ENCODE measurements at places on chromosomes 16 and 17. TPM values are rescaled to one million over a fixed set of nuclear protein-coding genes. Genes with fewer than 3 reads are reported as not detected.
A peak's percentile ranks its signal among the peaks of the same experiment; 100 is the strongest.

RDM1 gene
- not detected for total RNA-seq

ZNF764 gene
- 8.7 TPM for total RNA-seq

KAT8 gene
- 75.4 TPM for total RNA-seq

ZACN gene
- total RNA-seq, result not detected

ADCY9 gene
- 44.9 TPM for total RNA-seq

ATP2C2 gene
- total RNA-seq, result not detected

SLC6A2 gene
- total RNA-seq, result not detected

SCN4A gene
- 129 TPM for total RNA-seq

EPX gene
- total RNA-seq, result not detected

VMO1 gene
- 0.84 TPM for total RNA-seq

- DNase-seq, result no peak
Observed at GRCh38 chr17:39360537-39360936, 40.9 kb downstream of the FBXL20 start.

- DNase-seq, result no peak
Observed at GRCh38 chr16:83669456-83669855, 138.3 kb upstream of the HSBP1 start.

- no peak for DNase-seq
Observed at GRCh38 chr17:60091109-60091508, 12.4 kb upstream of the HEATR6 start.

DNA sequence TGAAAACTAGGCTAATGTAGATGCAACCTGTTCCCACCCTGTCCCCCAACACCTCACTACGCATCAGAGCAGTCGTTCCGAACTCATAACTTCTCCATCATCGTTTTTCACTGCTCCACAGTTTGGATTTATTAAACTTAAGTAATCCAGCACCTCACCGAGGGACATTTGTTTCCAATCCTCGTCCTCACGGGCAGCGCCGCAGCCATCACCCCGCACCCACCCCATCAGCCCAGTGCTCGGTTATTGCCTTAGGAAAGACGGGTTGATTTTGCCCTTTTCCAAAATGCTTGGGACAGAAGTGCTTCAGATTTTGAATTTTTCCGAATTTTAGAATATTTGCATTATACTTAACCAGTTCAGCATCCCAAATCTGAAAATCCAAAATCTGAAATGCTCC is 71.0 kb upstream of the DOC2B start:
- DNase-seq, result no peak

DNA sequence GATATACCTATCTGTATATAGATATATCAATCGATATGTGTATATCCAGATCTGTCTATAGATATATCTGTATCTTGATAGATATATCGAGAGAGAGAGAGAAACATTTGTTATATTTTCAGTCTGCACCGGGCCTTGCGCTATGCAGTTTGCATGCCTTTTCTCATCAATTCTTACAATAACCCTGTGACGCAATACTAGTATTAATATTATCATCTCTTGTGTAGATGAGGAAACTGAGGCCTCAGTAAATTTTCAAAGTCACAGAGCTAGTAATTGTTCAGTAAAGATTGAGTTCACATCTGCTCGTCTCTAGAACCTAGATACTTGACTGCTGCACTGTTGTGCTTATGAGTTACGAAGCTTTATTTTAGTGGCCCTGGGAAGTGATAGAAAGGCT is 77.6 kb downstream of the NF1 start:
- no peak for DNase-seq

DNA sequence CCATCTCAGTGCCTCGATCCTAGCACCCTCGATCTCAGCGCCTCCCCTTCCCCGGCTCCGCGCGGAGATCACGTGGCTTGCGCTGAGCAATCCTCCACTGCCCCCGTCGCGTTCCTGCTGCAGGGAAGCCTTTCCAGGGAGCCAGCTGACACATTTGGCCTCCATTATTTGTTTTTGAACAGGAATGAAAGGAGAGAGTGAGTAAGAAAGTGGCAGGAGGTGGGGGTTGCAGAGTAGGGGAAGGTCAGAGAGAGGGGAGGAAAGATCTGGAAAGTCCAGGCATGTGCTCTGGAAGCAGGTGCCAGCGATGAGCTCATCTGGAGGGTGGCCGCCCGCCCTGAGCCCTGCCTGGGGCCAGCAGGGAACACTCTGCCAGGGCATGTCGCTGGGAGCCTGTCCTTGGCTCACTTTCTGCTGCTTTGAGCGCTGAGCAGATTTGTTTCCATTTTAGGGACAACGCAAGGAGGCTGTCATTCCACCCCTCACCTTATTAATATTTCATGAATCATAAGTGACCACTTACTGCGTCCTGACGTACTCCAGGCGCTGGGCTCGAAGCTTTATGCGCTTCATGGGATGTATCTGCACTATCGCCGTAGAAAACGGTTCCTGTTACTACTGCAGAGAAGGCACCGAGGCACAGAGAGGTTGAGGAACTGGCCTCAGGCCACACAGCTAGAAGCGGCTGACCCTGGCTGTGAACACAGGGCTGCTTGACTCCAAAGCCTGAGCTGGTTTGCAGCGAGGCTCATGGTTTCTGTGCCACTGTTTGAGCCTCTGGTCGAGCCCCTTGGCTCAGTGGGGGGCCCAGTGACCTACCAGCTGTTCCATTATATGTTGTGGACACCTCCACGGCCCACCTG is 283.1 kb downstream of the SEC14L1 start:
- peak; percentile 95 for DNase-seq

DNA sequence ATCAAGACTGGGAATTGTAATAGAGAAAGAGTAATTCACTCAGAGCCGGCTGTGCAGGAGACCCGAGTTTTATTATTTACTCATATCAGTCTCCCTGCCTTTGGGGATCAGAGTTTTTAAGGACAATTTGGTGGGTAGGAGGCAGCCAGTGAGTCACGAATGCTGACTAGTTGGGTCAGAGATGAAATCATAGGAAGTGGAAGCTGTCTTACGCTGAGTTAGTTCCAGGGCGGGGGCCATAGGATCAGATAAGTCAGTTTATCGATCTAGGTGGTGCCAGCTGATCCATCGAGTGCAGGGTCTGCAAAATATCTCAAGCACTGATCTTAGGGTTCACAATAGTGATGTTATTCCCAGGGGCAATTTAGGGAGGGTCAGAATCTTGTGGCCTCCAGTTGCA is 20.2 kb upstream of the GUCY2D start:
- DNase-seq, result no peak

DNA sequence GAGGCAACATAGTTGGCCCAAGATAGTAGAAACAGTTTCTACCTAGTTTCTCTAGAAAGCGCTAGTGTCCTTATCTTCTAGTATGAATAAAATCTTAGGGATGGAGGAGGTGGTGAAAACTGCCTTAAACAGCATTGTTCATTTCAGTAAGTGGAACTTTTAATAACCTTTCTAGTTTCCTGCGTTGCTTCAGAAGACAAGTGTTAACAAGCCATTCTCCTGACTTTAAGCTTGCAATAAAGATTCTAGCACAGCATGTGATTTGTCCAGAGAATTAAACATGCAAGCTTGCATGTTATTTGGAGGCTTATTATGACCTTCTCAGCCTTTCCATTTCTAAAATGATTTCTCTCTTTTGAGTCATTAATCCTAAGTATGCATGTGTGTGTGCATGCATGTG is 72.3 kb downstream of the TANGO6 start:
- no peak for DNase-seq

- peak; percentile 88 for DNase-seq
Observed at GRCh38 chr17:2084036-2084765, 29.3 kb downstream of the HIC1 start.

GRCh38 chr17:18257982-18258355 is 569 bp downstream of the FLII start:
- DNase-seq, result peak; percentile 91

DNA sequence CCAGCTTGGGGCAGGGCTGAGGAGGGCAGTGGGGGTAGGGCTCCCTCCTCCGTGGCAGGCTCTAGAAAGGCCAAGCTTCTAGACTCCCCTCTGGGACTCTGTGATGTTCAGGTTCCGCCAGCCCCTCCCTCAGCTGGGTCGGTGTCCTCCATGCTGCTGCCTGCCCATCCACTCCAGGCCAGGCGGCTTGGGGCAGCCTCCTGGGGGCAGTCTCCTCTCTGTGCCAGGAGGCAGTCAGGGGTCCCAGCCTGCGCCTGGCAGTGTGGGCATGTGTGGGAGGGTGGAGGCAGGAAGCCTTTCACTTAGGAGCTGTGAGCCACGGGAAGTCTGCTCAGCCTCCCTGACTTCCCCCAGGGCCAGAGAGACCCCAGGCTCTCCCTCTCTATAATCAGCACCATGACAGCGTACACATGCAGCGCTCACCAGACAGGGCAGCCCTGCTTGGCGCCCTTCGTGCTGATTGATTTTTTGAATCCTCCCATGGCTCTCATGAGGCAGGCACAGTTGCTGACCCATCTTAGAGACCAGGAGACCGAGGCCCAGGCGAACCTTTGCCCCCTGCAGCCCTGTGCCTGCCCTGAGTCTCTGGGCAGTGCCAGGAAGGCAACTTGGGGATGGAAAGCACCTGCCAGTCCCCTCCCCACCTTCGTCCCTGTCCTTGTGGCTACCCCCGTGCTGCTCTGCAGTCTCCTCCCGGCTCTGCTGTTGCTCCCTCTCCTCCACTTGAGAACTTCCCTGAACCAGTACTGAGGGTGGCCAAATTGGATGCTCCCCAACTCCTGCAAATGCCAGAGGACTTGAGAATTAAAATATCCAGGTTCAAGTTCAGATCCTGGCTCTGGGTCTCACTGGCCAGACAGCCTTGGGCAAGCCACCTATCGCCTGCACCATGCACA is 234.7 kb upstream of the GSE1 start:
- no peak for DNase-seq

DNA sequence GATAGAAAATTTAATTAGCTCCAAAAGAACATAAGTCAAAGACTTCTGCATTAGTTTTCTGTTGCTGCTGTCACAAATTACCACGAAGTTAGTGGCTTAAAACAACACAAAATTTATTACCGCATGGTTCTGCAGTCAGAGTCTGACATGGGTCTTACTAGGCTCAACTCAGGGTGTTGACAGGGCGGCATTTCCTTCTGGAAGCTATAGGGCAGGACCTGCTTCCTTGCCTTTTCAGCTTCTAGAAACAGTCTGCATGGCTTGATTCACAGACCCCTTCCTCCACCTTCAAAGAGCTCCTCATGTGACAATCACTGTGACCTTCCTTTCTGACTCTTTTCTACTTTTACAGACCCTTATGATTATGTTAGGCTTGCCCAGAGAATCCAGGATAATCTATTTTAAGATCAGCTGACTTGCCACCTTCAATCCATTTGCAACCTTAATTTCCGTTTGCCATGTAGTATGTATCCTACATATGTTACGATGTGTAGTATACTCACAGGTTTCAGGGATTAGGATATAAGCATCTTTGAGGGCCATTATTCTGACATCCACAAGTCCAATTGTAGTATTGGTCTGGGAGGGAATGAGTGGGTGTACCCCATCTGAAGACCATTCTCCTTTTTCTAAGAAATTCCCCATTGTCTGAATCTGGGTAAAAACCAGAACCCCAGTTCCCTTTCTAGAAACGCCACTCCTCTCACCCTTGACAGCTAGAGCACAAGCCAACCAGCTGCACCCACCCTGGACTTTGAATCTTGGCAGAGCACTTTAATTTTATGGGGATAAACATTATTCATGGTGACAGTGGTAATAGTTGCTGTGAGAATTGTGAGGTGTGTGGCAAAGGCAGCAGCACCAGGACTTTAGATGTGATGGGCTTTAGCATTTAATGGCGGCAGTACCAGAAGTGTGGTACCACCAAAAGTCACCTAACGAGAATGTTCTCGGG is 265.5 kb downstream of the KCNJ2 start:
- DNase-seq, result no peak

DNA sequence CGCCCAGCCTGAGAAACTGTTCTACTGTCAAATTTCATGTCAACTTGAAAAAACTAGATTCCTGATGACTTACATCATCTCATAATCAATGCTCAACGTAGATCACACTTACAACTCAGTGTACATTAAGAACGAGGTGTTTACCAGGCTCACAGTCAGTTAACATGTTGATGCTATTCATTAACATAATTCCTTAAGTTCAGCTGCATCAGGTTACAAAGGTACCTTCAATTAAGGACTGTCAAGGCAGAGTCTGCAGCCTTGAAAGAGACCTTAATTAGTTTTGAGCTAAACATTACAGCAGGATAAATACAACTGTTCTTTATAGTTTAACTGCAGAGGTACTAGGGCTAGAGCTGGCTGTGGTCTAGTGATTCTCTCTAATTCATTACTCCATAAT is 1.9 kb downstream of the GNA13 start:
- DNase-seq, result no peak

DNA sequence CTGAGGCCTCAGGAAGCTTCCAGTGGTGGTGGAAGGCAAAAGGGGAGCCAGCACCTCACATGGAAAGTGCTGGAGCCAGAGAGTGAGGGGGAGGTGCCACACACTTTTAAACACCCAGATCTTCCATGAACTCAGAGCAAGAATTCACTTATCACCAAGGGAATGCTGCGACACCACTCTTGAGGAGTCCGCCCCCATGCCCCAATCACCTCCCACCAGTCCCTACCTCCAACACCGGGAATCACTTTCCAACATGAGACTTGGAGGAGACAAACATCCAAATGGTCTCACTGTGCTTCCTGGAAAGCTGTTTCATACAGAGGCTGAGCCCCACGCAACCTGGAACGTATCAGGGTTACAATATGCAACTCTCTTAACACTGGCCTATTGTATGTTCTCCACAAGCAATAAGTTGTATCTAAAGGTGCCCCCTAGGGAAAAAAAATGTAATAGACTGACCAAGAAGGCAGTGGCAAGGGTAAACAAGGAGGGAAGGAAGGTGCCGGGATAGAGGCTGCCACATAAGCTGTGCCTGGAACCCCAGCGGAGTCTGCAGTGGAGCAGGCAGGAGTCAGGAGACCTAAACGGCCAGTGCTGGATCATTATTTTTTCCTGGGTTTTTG is 106.7 kb upstream of the FOXF1 start:
- DNase-seq, result no peak

DNA sequence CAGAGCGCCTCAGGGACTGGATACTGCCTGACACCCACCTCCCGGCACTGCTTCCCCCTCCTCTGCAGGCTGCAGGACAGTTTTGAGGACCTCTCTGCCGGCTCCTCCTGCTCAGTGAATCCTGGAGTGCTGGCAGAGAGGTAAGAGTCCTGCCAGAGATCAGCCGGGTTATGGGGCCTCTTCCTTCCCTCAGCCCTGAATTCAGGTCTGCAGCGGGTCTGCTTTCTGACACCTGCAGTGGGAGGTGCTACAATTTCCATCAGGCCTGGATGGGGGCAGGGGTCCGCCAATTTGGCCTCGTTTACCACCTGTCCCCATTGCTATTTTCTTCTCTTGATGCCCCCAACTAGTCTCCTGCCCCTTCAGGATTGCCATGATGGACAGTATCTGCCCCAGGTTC is 3.0 kb upstream of the NEURL4 start:
- no peak for DNase-seq

Measured in psoas muscle (tissue), 8 donors.